Kidney capillary endothelial cell (primary cell): ENCODE measurements at places on chromosomes 6 and 20.

DNA sequence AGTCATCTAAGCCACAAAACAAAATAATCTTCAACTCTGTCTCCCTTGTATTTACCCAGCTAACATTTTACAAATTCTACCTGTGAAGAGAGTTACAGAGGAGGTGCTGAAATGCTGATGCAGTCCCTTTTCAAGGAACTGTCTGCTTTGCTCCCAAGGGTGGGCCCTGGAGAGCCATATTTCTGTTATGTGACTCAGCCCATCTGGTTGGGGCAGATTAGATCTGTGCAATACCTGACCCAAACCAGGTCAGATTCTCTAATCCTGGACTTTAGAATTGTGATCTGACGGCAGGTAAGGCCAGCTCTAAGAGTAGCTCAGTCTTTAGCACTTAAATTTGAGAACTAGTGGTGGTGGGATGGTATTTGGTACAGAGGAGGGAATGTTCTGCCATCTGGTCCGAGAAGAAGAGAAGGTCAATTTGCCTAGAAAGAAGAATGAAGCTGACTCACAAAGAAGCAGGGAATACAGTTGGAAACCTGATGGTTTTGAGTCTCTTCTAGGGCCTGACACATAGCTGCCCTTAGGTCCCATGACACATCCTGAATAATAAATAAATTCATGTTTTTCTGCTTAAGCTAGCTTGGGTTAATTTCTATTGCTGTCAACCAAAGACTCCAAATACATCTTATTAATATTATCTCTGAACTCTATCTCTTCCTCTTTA lies 8.1 kb downstream of the ZNF311 start:
- DNase-seq, result no peak

GRCh38 chr20:59017493-59018231 lies 1.6 kb upstream of the TUBB1 start:
- DNase-seq, result no peak

DNA sequence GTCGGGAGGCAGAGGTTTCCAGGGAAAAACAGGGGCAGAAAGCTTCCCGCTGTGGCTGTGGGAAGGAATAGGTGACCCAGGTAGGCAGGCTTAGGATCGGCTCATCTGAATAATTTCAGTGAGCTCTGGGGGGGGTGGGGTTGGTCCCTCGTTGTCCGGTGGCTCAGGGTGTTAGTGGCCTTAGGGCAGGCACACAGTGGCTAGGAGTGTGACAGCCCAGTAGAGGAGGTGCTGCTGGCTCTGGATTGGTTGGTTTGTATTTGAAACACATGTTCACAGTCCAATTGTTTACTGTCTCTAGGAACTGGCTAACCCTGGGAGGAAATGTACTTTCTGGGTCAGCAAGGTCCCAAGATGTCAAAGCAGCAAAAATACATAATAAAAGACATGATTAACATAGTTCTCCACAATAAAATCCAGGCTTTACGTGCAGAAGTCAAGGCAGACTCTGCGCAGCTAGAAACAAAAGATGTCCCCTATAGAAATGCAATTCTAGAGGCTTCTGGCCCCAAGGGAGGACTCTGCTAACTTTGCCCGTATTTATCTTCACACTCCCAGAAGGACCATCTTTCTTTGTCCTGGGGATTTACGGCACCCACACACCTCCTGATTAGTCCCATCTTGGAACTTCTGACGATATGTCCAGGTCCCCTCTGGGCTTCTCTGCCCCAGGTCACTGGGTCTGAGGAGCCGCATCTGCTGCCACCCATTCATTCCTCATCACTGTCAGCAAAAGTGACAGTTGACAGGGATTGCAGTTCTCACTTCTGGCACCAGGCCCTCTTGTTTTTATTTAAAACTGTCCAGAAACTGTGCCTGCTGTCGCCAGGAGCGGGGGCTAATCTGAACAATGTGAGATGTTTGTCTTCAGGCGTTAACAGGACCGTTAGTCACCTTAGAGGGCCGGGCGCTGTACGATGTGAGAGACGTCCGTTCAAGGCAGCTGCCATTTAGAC lies 18.7 kb downstream of the MOCS3 start:
- no peak for DNase-seq

DNA sequence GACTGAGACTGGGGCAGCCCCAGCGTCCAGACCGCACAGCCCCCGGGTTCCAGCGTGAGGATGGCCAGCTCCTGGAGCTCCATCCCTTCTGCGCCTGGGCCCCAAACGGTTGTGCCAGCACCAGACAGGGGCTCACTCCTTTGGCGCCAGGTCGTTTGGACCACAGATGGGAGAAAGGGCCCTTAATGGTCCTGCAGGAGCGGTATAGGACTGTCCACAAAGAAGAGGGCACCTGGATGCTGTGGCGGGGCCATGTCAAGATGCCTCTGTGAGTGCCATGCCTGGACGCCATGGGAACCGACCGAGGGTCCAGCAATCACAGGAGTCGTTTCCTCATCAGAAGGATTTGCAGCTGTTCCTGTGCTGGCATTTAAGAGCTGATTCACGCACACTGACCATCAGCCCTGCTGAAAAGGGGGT lies 82.7 kb downstream of the DLL1 start:
- no peak for DNase-seq

DNA sequence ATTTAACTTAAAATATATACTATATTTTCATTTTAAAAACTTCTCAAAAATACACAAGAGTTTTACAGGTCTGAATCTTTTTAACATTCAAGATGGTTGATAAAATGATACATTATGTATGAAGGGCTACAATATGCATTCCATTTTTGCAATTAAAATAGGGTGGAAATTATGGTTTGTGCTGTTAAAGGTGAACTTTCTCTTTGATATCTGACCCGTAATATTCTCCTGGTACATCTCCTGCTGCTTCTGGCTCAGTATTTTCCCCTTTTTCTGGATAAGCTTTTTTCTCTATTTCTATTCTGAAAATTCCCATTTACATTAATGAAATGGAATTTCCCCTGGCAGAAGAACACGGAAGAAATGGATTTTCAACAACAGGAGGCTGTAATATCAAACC lies 27.4 kb upstream of the LCA5 start:
- DNase-seq, result no peak

DNA sequence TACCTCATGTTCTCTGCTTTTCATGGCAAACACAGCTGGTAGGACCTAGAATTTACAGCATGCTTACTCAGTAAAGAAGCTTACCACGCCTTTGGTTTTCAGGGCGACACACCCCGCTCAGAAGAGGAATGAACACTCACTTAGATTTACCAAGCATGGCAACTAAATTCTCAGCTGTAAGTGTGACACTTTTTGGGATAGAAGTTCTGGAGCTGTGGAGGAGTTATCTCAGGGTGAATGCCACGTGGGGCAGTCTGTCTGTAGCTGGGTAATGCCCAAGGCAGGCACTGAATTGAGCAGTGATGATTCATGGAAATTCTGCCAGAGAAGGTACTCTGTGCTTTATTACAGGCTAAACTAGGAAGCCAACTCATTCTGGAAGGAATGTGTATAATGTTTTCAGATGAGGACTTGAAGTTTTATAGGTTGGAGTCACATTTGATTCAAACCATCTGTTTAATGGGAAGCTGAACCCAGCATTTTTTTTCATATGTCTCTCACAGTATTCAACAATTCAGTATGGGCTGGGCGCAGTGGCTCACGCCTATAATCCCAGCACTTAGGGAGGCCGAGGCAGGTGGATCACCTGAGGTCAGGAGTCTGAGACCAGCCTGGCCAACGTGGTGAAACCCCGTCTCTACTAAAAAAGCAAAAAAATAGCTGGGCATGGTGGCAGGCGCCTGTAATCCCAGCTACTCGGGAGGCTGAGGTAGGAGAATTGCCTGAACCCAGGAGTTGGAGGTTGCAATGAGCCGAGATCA lies 3.5 kb upstream of the PRIM2 start:
- DNase-seq, result peak; percentile 86

- no peak for DNase-seq
Measured at GRCh38 chr6:97656706-97657350, 373.8 kb upstream of the MMS22L start.

DNA sequence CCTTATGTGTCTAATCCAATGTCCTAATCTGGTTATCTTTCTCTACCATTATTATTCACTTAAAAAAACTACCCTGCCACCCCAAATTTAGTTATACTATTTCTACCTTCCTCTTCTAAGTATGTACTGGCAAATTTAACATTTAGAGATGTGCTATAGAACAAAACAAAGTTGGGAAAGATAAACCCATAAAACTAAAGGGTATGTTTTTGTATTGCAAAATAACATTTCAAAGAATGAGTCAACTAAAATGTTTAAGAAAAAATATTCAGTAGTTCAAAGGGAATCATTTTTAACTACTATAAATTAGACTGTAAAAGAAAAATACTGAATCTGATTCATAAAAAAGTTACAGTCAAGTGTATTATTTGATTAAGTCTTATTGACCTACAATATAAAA lies 103.0 kb downstream of the LMBRD1 start:
- no peak for DNase-seq

DNA sequence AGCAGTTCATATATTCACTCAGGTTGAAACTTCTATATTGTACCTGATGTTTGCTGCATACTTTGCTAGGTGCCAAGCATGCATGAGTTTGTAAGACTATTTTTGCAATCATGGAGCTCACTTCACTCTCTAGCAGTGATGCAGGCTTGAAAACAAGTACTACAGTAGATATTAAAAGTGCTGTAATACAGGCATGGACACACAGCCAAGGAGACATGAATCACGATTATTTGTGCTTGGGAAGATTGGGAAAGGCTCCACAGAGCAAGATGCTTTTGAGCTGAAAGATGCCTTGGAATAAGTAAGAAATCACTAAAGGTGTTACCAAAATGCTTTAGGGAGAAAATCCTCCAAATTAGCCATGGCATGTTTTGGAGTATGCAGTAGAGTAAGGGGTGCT lies 427.4 kb downstream of the UTRN start:
- no peak for DNase-seq

- no peak for DNase-seq
Measured at GRCh38 chr20:1094751-1095150, 23.7 kb upstream of the PSMF1 start.

- no peak for DNase-seq
Measured at GRCh38 chr6:99333068-99333467, 16.4 kb downstream of the FAXC start.

GRCh38 chr6:133992992-133993680 lies 40.1 kb downstream of the TBPL1 start:
- no peak for DNase-seq

DNA sequence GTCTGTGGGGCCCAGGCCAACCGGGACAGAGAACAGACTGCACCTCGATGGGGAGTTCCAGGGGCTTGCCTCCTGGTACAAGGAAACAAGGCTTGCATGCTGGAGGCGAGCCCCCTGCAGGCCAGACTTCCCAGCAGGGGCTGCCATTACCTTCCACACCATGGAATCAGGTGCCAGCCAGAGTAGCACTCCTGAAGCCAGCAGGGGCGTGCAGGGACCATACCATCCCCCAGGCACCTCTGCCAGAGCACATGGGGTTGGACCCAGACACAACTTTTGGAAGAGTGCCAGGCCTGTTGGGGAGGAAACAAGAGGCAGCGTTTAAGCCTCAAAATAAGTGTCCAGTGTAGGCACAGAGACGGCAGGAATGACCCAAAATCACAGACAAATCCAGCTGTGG lies 6.5 kb downstream of the DDO start:
- no peak for DNase-seq

DNA sequence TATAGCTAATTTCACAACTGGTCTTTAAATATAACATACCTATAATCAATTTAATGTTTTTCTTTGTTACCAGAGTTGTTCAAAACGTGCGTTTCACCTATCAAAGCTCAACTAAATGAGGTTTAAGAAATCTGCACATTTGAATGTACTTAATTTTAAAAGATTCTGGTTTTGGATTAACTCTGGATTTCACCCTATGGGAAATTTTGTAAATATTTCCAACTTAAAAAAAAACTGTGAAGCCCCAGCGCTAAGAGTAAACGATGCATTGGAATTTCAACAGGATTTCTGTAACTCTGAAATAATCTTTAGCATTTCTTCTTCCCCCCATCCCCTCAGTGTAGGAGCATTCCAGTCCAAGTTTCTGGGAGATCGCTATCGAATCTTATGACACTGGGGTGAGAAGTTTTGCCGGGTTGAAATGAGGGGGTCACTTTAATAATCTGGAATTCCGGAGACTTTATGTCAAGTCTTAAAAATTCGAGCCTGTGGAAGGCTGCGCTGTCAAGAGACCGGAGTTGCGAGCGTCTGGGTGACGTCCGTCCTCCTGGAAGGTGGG lies 643 bp upstream of the MAP3K4 start:
- no peak for DNase-seq

GRCh38 chr6:92888316-92888715 lies 531.0 kb downstream of the EPHA7 start:
- no peak for DNase-seq

- peak; percentile 53 for DNase-seq
Measured at GRCh38 chr6:134288538-134289203, 29.2 kb downstream of the SGK1 start.

GRCh38 chr6:75525682-75526081 lies 32.1 kb upstream of the FILIP1 start:
- DNase-seq, result no peak

GRCh38 chr6:55759536-55759935 lies 115.9 kb downstream of the BMP5 start:
- DNase-seq, result no peak

DNA sequence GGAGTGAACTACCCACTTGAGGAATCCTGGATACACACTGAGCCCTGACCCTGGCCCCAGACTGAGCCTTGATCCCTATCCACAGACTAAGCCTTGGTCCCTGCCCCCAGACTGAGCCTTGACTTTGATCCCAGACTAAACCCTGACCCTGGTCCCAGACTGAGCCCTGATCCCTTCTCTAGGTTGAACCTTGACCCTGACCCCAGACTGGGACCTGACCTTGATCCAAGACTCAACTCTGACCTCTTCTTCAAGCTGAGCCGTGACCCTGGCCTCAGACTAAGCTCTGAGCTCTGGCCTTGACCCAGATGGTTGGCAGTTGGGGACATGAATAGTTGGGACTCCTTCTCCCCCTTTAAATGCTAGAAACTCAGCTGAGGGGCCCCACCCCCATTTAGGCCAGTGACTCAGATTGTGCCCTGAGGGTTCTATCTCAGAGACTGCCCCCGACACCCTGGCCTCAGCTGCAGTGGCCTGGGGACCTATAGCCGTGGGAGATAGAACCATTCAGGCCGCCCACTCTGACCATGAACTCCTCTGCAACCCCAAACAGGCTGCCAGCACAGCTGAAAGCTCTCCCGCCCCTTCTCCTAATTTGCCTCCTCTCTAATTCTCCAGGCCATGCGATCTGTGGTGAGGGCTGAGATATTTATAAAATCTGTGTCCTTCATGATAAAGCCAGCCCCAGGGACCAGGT lies 84.7 kb downstream of the DLGAP4 start:
- DNase-seq, result no peak

- no peak for DNase-seq
Measured at GRCh38 chr6:150245148-150245935, 102.5 kb downstream of the PPP1R14C start.

GRCh38 chr6:157164972-157165371 lies 158.3 kb downstream of the TMEM242 start:
- DNase-seq, result no peak
